ENCODE measurements at places on chromosomes 4 and X.

DNA sequence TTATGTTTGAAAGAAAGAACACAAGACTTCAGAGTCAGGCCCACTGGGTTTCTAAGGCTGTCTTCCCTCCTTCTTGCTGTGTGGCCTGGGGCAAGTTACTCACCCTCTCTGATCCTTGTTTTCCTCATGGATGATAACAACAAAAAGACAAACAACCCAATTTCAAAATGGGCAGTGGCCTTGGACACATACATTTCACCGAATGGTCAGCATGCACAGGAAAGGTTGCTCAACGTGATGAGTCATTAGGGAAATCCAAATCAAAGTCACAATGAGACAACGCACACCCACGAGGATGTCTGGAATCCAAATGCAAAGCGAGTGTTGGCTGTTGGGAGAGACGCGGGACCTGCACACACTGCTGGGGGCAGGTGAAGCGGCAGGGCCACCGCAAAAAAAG, 50.8 kb upstream of the PPP2R2C start:
- no peak for DNase-seq

- DNase-seq: no peak
Observed at GRCh38 chr4:52648836-52649235, 10.3 kb downstream of the USP46 start.

GRCh38 chrX:119726900-119727555, 31.4 kb upstream of the SOWAHD start:
- DNase-seq: no peak

- DNase-seq: no peak
Observed at GRCh38 chr4:90982813-90983212, 855.6 kb downstream of the CCSER1 start.

GRCh38 chrX:9182041-9182440, 148.1 kb upstream of the FAM9B start:
- peak; percentile 9 for DNase-seq

DNA sequence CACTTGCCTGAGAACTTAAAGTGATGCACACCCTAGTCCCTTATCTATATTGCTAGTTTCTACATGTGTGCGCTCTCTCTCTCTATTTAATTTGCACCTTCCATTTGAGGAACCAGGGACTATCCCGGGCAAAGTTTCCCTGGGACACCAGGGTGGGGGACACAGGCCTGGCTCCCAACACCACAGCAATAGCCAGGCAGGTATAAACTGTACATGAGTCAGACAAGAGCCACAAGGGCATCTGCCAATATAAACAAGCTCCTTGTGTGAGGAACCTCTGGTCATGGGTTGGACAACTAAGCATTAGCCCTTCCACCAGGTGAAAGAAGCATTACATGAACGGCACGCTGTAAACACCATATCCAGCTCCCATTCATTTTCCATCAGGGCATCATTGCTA, 455.5 kb downstream of the STIM2 start:
- no peak for DNase-seq

- DNase-seq: no peak
Observed at GRCh38 chrX:2542826-2543521, 42.2 kb upstream of the DHRSX start.

- DNase-seq: no peak
Observed at GRCh38 chrX:9902656-9903055, 64.5 kb upstream of the CLDN34 start.

DNA sequence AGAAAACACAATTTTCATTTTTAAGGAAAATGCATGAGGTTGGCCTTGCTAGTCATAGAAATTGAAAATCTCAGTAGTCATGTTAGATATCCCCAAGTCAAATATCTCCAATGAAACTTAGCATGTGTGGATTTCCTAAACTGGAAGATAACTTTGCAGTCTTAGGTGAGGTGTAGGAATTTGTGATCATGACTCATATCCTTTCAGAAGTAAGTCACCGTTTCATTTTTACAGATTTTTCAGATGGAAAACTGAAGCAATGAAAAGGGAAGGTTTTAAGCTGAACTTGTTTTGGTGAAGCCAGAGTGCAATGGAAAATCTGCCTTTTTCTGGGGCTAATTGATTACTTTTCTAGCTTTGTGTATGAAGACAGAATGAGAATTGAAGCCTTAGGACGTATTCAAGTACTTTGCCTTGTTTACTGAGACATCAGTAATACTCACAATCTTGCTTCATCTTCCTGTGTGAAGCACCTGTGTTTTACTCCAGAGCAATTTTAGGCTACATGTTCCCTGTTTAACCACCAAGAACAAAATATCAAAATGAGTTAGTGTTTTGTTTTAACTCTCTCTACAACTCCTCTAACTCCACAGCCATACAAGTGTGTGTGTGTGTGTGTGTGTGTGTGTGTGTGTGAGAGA, 1662.8 kb upstream of the ADGRL3 start:
- no peak for DNase-seq

- peak; percentile 26 for DNase-seq
Observed at GRCh38 chrX:58025979-58026378, 115.7 kb upstream of the ZXDA start.

Measured in kidney capillary endothelial cell (primary cell).